CD4-positive, alpha-beta T cell treated with Interleukin-12 subunit alpha and Interleukin-12 subunit beta, for 1 hour (primary cell): ENCODE measurements at places on chromosomes 1 and 21.

DNA sequence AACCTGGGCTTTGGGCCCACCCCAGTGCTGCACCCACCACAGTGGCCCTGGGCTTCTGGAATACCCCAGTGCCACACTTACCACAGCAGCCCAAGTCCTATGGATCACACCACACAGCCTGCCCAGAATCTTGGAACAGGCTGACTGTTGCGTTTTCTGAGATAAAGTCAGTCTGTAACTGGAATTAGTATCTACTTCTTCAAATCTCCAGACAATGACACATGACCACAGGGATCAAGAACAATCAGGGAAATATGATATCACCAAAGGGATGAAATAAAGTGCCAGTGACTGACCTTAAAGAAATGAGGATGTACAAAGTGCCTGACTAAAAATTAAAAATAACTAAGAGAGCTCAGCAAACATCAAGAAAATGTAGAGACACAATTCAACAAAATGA is 239.7 kb upstream of the PLD5 start:
- DNase-seq, result no peak

DNA sequence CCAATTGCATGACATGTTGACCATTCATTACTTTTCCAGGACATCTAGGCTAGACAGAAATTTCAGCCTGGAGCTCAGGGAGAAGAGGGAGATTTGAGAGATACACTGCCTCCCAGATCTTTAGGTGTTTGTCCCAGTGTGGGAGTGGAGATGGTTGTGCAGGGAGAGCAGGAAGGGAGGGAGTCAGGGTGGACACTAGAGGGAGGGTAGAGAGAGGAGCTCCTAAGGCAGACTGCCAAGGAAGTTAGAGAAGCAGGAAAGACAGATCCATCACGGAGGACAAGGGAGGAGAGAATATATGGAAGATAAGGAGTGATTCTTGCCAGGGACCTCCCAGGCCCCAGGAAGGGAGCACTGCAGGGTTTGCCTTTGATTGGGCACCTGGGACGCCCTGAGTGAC is 8.7 kb downstream of the CDCA8 start:
- no peak for DNase-seq

GRCh38 chr1:51071291-51072042 is 30.6 kb upstream of the C1orf185 start:
- no peak for DNase-seq

DNA sequence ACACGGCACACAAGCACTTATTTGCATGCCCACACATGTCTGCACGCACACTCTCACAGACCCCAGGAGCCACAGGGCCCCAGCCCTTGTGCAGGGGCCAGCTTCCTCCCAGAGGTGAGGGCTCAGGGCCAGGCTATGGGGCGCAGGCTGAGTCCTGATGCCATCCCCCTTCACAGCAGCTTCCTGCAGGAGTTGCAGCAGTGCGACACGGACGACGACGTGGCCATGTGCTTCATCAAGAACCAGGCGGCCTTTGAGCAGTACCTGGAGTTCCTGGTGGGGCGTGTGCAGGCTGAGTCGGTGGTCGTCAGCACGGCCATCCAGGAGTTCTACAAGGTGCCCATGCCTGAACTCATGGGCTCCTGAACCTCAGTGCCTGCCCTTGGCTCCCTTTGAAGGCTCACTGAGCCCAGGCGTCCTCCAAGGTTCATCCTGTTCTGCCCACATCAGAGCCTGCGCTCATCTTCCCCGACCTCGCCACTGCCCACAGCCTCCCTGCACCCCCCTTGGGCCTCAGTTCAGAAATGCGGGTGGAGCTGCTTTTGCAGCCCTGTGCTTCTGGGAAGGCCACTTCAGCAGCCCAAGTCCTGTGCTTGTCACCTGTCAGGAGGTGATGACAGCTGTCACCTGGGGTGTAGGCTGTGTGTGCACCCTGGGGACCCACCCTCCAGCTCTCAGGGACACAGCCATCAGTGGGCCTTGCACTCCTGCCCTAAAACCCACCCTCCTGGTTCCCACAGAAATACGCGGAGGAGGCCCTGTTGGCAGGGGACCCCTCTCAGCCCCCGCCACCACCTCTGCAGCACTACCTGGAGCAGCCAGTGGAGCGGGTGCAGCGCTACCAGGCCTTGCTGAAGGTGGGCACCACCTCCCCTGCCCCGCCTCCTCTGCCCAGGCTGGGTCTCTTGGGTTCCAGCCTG is 66.6 kb downstream of the TRIM11 start:
- no peak for DNase-seq

GRCh38 chr1:48035371-48036141 is 38.4 kb upstream of the TRABD2B start:
- no peak for DNase-seq
